ENCODE measurements at places on chromosomes 7 and 10.

GRCh38 chr7:25481891-25482290 is 253.6 kb upstream of the NPVF start:
- ATAC-seq: no peak

GRCh38 chr7:27546610-27547009 is 116.1 kb downstream of the HIBADH start:
- no peak for ATAC-seq

GRCh38 chr10:113616244-113617074 is 47.4 kb downstream of the NRAP start:
- ATAC-seq: 0 out of 3 replicates have a peak, but pooled peaks have one; percentile 33

DNA sequence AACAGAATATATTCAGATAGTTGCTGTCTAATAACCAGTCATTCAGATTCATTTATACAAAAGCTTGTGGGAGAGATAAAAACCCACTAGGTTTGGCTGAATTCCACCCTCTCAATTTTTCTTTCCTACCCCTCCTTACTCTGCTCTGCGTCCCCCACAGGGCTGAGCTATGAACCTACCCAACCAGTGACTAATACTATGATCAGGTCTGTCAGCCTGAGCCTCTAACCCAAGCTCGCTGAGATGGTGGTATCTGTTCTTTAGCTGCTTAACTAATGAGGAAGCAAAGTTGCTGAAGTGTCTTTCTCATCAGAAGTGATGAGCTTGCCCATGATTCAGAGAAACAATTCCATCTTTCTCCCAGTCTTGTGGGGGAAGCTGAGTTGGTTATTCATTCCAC is 248.7 kb upstream of the GPR26 start:
- no peak for ATAC-seq

DNA sequence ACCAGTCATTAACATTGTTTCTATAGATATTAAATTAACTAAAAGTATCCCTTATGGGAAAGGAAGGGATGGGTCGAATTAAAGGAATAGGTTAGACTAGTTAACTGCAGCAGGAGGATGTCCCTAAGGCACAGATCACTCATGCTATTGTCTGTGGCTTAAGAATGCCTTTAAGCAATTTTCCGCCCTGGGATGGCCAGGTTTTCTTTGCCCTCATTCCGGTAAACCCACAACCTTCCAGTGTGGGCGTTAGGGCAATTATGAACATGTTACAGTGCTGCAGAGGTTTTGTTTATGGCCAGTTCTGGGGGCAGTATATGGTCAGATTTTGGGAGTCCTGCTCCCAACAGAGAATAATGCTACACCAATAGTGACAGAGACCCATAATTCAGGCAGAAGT is 139.3 kb upstream of the CDK13 start:
- no peak for ATAC-seq

- ATAC-seq: no peak
Observed at GRCh38 chr10:6909905-6910560, 330.0 kb upstream of the PRKCQ start.

DNA sequence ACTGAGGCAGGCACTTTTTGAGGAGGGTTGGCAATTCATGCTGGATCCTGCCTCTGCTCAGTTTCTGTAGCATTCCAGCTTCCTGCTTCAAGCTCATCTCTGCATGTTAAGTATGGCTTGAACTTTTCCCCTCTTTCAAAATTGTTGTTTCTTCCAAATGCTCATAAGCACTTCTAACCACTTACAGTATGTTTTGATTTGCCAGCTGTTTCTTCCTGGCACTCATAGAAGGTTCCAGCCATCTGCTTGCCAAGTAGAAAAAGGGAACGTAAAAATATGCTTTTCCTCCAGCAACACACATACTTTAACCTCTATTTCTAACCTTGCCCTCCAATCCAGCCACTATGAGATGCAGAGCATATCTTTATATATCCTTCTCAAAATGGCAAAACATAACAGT is 692.6 kb upstream of the COBL start:
- ATAC-seq: no peak

DNA sequence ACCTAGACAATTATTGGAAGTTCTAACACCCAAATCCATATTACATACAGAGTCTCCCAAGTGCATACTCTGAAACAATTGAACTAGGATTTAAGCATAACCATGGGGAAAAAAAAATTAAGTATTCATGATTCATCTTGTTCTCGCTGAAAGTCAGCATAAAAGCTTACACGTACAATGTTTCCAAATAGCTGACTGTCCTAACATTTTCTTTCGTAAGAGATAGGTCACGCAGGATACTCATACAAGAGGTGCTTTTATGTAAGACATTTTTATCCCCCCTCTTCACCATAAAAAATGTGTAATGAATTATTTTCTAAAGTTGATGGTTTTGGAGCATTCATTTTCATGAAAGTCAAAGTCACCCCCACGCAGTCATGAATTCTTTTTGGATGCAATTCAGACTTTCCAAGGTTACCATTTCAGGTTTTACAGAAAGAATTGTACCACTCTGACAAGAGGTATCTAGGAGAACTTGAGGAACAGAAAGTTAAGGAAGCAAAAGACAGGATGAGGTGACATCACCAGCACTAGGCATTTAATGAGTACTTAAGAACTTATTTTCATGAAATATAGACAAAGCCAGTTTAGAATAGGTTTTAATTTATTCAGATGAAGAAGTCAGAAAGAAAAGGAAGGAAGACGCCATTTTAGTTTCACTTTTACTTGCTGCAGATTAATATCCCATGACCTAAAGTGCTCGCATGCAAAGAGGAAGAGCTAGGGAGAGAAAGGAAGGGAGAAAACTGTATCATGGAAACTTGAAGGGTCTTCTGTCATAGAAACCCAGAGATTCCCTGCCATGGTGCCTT is 55.8 kb downstream of the TMEM26 start:
- no peak for ATAC-seq

GRCh38 chr7:106049139-106049752 is 62.9 kb downstream of the SYPL1 start:
- no peak for ATAC-seq

DNA sequence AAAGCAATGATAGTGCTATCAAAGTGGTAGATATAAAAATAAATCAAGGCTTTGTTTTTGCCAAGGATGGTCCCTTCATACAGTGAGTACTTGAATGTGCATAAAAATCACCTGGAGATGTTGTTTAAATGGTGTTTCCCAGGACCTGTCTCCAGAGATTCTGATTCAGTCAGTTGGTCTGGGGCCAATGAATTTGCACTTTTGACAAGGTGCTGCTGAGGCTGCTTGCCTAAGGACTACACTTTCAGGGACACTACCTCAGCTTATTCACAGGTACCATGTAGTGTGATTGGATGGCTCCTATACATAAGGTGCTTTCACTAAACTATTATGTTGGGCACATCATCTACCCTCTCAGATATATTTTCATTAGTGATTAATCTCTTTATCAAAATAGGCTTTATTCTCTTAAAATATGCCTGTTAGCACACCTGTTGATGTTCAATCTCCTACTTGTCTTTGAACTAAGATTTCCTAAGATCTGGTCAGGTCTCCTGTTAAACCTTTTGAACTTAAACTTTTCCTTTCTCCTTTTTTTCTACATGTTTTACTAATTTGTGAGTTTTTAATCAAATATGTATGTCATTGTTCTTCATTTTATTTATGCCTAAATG is 24.3 kb downstream of the CAPZA2 start:
- ATAC-seq: no peak

DNA sequence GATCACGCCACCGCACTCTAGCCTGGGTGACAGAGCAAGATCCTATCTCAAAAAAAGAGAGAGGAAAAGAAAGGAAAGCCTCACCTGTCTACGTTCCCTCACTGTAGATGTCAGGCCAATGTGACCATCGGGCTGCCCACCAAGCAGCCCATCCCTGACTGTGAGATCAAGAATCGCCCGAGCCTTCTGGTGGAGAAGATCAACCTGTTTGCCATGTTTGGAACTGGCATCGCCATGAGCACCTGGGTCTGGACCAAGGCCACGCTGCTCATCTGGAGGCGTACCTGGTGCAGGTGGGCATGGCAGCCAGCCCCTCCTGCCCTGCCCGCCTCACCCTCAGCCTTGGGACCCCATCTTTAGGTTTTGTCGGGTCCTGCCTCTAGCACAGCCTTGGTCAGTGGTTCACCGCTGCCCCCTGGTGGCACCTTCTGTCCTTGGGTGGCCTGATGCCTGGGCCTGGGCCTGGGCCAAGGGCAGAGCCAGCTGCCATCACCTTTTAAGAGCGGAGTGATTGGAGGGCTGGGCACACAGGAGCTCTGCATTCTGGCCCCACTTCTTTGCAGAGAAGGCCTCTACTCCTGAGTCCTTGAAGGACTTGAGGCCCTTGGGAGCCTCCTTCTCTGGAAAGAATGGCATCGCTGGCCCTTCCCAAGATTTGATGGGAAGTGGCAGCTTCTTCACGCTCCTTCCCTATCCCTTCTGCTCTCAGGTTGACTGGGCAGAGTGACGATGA is 14.4 kb upstream of the AHCYL2 start:
- ATAC-seq: peak; percentile 95

GRCh38 chr10:86922553-86922961 is 34.9 kb downstream of the MMRN2 start:
- ATAC-seq: no peak

DNA sequence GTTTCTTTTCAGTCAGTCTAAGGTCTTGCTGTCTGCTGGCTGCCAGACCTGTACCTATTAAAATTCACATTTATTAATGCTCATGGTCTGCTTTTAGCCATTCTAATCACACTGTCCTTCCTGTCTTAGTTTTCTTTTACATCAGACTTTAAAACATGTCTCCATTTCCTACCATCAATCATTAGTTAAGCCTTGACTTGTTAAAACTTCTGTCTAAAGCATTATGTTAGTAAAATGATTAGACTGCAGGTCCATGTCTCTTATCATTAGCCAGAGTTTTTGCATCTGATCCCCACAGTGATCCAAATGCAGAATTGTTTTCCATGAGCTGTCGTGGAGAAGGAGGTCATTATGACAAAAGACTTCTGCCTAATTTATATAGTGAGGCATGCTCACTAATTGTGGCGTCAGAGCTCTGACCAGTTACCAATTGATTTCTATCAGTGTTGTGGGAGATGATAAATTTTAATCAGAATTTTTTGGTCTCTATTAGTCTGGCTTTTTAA is 226.5 kb downstream of the DKK1 start:
- ATAC-seq: peak; percentile 88

DNA sequence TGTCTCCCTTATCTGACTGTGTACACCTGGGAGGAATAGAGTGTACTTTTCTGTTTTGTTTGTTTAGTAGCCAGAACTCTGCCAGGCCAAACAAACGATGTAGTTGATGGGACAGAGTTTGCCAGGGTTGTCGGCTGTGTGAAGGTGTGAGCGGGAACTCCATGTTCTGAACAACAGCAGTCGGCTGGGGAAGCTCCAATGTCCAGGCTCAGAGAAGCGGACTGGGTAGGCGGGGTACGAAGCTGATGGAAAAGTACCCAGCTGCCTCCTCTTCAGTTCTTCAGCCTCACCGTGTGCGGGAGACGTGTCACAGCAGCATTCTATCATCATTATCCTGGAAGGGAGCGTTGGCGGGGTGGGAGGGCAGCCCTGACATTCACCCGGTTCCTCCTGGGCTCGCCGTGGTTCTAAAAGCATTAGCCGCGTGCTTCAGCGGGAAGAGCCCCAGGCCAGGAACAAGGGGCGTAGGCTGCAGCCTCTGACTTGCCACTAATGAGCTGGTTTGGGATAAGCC is 52.9 kb downstream of the PFKFB3 start:
- ATAC-seq: no peak

GRCh38 chr7:83832009-83832408 is 183.1 kb upstream of the SEMA3E start:
- no peak for ATAC-seq

DNA sequence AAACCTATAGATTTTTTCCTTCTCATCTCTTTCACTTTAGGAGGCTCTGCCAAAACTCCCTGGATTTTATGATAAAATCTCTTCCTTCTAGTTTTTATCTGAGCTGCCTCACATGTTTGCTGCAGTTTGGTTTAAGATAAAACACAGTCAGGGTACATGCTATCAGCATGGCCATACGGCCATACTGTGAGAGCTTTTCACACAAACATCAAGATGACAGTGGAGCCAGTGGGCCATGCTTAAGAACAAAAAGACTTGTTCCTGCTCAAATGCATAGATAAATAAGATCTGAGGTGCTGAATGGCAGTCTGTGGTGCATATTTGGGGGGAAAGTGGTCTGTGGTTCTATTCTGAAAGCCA is 91.0 kb downstream of the ELMO1 start:
- ATAC-seq: no peak

DNA sequence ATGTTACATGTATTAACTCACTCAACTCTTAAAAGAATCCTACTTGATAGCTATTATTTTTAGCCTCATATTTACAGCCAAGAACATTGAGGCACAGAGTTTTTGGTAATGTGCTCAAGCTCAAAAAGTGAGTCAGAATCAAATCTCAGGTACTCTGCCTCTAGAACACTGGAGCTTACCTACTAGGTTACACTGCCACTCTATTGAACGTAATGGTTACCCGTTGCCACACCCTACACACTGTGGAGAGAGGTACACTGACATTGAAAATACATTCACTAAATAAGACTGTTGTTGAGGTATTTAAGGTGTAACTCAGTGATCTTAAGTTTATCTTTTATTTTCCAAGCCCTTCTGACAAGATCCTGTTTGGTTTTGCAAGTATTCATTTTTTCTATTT is 17.9 kb downstream of the SLC26A3 start:
- no peak for ATAC-seq

DNA sequence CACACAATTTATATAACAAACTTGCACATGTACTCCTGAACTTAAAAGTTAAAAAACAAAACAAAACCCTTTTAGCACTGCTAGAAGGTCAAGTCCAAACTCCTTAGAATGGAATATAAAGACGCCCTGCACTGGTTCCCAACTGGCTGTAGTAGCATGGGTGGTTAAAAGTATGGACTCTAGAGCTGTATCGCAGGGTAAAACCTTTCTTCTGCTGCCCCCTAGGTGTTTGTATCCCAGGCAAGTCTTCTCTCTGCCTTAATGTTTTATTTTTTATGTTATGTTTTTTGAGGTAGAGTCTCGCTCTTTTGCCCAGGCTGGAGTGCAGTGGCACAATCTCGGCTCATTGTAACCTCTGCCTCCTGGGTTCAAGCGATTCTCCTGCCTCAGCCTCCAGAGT is 35.2 kb downstream of the LSMEM1 start:
- peak; percentile 51 for ATAC-seq

GRCh38 chr7:55140941-55141278 is 122.1 kb downstream of the EGFR start:
- no peak for ATAC-seq

GRCh38 chr10:43336061-43336460 is 35.4 kb upstream of the FXYD4 start:
- ATAC-seq: no peak

GRCh38 chr7:38274486-38274885 is 1.1 kb upstream of the TARP start:
- peak; percentile 35 for ATAC-seq

DNA sequence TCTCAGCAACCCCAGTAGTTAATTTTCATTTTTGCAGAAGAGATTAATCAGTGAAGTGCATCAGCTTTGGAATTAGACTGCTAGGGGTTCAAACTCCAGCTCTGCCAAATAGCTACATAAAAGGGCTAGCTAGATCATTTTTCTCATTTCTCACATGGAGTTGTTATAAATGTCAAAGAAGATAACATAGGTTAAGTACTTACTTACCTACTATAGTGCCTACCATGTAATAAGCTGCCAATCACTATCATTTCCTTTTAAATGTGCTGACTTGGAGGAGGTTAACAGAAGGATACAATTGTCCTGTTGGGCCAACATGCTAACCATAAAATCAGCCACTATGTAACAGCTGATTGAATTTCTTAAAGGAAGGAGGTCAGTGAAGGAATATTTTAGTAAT is 40.7 kb downstream of the KDM7A start:
- no peak for ATAC-seq
